ELR (cell line): ENCODE measurements at places on chromosomes 4 and X.

DNA sequence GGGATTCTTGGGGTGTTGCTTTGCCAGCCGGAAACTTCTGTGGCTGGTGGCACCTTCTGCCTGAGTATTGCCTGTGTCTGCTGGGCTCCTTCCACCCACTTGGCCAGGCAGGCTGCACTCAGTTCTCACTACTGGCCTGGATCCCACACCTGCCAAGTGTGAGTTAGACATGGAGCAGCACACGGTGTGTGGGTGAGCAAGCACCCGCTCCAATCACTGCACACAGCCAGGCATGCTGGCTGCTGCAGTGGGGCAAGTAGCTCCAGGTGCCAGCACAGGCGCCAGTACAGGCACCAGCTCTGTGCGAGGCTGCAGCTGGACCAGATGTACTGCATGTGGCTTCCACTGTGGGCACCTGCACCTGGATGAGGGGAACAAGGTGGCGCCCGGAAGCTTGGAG lies 23.9 kb downstream of the DCUN1D4 start:
- no peak for DNase-seq

DNA sequence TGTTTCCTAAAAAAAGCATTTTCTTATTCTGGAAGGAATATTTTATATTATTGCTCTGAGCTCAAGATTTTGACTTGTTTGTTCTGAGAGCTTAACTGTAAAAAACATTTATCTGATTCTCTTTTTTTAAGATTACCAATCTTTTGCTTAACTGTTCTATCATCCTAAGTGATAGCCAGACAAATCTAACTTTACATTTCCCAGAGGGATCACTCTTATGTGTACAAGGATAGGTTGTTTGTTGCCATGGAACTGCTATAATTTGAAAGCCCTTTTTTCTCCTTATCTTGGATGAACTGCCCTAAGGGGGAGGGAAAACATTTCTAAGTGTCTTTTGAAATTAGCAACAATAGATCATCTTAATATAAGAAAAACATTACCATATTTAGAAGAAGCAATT lies 494.7 kb downstream of the TRAM1L1 start:
- no peak for DNase-seq

- DNase-seq: no peak
Measured at GRCh38 chr4:2077537-2078460, 18.7 kb downstream of the NAT8L start.

DNA sequence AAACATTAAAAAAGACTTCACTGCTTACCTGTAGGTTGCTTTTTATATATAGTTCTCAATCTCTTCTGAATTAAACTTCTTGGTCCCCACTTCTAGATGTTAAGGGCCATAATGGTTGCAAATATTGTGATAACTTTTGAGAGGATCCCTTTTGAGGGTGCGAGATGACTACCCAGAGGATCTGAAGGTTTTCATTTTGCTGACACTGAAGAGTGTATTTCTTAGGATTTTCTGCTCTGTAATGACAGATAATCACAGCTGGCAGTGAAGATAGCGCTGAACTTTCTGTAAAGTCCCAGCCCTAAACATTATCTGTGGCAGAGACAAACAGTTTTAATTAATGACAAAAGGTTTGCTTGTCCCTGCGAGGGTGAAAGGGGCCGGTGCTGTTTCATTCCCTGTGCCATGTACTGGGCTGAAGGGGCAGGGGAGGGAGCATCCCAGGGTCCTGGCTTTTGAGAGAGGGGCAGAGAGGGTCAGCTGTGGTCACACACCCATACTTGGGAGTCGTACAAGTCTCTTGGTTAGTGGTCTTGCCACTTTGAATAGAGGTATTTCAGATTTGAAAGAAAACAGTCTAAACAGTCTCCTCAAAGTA lies 22.2 kb downstream of the CLCN4 start:
- DNase-seq: no peak

- peak; percentile 73 for DNase-seq
Measured at GRCh38 chr4:150569384-150569987, 12.5 kb upstream of the MAB21L2 start.

DNA sequence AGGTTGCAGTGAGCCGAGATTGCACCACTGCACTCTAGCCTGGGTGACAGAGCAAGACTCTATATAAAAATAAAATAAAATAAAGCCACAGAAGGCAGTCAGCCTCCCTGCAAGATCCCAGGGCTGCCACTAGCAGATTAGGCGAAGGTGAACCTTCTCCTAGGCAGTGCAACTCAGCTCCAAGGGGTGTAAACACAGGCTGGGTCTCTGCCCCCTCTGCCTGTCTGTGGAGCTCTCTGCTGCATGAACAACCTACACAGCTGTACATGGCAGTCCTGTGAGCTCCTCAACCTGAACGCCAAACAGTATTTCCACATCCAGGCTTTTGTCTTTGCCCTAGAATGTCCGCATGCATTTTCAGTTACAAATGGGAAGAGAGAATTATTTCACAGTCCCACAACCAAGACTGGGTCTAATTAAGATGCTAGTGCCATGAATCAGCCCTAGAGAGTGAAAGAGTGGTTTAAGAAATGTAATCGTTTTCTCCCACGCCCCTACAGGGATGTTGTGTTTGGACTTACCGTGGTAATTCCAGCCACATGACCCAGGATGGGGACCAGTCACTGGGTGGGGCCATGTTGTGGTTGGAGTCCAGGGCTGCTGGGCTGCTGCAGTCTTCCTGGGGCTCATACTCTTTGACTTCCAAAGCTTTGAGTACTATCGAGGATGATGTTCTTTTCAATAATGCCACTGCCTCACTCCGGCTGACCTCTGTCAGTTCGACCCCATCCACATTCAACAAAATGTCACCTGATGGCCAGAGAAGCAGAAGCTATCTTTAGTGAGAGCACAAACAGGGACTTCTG lies 99.0 kb downstream of the FIP1L1 start:
- DNase-seq: peak; percentile 90

DNA sequence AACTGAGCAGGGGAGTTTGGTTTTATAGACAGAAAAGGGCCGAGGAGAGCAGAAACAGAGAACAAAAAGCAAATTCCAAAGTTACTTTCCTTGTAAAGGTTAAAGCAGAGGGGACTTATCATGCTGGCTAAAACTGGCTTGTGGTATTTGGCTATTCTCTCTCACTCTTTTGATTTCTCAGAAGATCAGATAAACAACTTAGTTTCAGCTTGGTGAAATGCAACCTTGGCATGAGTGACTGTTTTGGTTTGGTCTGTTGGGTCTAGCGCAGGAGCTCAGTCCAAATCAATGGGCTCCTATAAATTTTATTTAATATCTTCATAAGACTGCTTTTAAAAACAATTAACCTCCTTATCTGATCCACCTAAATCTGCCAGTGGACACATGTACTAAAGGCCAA lies 47.3 kb upstream of the KIAA1210 start:
- DNase-seq: no peak

GRCh38 chrX:17412692-17413091 lies 37.7 kb downstream of the NHS start:
- DNase-seq: peak; percentile 92

- DNase-seq: no peak
Measured at GRCh38 chrX:130080791-130081367, 29.4 kb downstream of the ELF4 start.

GRCh38 chrX:74423289-74423998 lies 2.2 kb downstream of the SLC16A2 start:
- no peak for DNase-seq

- DNase-seq: no peak
Measured at GRCh38 chr4:44646151-44646550, 5.3 kb downstream of the YIPF7 start.

GRCh38 chr4:146183209-146183608 lies 7.7 kb downstream of the LSM6 start:
- no peak for DNase-seq

DNA sequence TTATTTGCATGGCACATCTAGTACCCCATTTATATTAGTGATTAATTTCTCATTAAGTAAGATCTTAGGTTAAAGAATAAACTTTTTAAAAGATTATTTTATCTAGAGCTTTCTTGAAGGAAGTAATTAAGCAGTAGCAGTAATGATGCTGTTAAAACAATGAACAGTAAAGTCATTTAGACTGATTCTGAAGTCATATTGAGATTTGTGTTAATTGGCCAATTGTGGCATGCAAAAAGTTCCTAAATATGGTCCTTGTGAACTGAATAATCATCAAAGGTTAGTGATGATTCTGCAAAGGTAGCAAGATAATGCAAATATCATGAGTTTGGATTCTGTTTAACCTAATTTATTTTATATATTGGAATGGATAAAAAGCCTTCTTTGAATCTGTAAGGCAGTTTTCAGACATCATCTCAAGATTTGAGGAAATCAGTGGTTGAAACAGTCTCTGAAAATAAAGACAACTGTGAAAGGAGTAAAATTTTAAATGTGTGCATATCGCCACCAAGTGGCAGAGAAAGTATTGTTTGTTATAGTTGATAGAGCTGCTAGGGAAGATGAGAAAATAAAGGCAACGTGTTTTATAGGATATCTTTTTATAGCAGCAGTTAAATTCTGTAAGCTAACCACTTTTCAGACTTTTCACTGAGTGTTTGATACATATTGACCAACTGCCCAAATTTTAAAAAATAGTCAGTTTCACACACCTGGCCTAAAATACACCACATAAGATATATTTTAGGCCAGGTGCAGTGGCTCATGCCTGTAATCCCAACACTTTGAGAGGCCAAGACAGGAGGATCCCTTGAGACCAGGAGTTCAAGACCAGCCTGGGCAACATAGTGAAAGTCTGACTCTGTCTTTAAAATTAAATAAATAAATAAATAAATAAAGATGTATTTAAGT lies 79.6 kb downstream of the CCKAR start:
- peak; percentile 68 for DNase-seq

- DNase-seq: peak; percentile 27
Measured at GRCh38 chr4:8355306-8355705, 85.2 kb downstream of the ACOX3 start.

- peak; percentile 28 for DNase-seq
Measured at GRCh38 chr4:39446842-39447573, 11.7 kb downstream of the RPL9 start.

- no peak for DNase-seq
Measured at GRCh38 chr4:94927696-94928095, 169.9 kb downstream of the BMPR1B start.

DNA sequence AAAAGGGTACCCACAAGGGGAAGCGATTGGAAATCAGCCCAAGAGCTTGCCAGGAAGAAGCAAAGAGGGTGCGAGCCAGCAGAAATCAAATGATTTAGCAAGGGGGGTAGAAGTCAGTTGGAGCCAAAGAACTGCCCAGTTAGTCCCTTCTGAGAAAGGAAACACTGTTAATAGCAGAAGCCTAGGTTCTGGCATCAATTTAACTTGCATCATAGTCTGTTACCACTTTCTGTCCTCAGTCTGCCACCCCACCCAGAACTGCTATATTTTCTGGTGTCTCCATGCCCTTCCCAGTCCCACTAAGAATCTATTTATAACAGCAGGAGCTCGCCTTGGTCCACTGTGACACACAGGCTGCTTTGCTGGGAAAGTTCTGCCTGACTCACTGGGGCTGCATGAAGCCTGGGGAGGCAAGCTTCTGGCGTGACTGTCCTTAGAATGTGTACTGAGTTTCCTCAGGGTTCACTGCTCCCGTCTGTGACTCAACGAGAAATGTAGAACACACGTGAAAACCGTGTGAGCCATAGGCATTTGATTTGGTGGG lies 157.8 kb upstream of the TTC29 start:
- peak; percentile 96 for DNase-seq

- no peak for DNase-seq
Measured at GRCh38 chr4:15868826-15869413, 69.6 kb downstream of the FGFBP1 start.

DNA sequence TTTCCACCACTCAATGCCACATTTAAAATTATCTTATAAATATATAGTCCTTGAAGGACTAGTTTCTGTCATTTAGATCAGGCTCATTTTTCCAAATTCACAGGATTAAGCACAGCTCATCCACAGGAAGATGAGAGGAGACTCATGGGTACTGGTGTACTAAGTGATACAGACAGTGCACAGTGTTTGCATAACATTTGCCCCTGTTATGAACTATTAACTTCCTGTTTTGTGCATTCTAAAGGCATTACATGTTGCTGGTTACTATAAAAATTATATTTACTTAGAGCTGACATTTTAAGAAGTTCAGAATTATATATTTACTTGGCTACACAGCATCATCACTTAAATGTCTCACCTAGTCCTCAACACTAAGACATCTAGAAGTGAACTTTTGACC lies 772.0 kb downstream of the TECRL start:
- DNase-seq: peak; percentile 14

DNA sequence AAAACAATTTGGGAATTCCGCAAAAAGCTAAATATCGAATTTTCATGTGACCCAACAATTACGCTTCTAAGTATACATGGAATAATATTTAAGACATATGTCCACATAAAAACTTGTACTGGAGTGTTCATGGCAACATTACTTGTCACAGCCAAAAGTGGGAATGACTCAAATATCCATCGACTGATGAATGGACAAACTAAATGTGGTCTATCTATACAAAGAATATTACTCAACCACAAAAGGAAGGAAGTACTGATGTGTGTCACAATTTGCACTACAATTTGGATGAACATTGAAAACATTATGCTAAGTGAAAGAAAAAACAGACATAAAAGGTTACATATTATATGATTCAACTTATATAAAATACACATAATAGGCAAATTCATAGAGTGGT lies 71.9 kb downstream of the AFF2 start:
- no peak for DNase-seq

DNA sequence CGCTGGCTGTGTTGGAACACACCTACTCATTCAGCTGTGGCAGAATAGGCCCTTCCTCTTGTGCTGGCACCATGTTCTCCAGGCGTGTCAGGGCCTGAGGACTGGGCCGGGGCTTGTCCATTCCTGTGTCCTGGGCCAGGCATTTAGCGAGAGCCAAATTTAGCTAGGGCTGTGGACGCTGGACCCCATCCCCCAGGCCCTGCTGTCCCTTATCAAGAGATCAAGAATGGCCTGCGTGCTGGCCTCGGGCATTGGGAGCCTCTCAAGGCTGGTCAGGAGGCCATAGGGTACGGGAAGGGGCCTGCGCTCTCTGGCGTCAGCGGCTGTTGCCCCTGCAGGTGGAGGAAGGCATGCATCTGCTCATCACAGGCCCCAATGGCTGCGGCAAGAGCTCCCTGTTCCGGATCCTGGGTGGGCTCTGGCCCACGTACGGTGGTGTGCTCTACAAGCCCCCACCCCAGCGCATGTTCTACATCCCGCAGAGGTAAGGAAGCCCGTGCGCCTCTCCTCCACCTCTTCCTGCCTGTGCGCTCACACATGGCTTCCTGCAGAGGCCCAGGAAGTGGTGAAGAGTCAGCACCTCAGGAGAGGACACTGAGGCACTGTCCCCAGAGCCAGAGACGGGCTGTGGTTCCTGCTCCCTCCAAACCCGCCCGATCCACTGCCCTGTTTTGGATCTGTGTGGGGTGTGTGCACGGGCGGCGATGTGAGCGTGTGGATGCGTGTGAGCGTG lies 15.3 kb downstream of the ABCD1 start:
- no peak for DNase-seq

- DNase-seq: peak; percentile 29
Measured at GRCh38 chr4:125043486-125043885, 271.3 kb upstream of the FAT4 start.

GRCh38 chr4:47942081-47942819 lies 27.9 kb upstream of the NFXL1 start:
- DNase-seq: no peak

DNA sequence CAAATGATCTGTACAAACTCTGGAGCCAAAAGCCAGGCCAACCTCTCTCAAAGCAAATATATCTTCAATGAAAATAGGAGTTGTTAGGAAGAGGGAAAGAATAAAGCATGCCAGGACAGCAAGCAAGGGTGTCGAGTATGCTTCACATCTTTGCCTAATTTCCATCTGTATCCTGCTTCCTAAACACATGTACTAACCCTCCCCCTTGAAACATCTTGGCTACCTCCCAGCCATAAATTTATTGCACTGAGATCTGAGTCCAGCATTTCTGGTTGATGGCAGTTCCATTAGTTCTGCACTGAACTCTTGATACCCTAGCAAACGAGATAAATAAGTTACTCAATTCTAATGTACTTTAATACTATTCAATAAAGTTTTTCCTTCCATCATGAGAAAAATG lies 430.5 kb upstream of the TRAM1L1 start:
- DNase-seq: no peak
